Epithelial cell of alveolus of lung (primary cell): ENCODE measurements at places on chromosomes 16 and 17. TPM values are rescaled to one million over a fixed set of nuclear protein-coding genes. Genes with fewer than 3 reads are reported as not detected.

CDH15 gene
- under 0.01 and 2.4 TPM in 2 replicates for total RNA-seq

CLEC19A gene
- not detected in 2 replicates for total RNA-seq

ZNHIT3 gene
- total RNA-seq = 34.1 and 42.2 TPM in 2 replicates

ITGB4 gene
- total RNA-seq = 2.1 and 22.9 TPM in 2 replicates

RPTOR gene
- total RNA-seq = 23.9 and 26.7 TPM in 2 replicates

CEMP1 gene
- not detected in 2 replicates for total RNA-seq

ATAD5 gene
- 2.5 and 3.8 TPM in 2 replicates for total RNA-seq

CDYL2 gene
- 6.5 and 8.4 TPM in 2 replicates for total RNA-seq

PRSS8 gene
- total RNA-seq = 4.1 TPM in 1 of 2 replicates, not detected in the other

EIF1 gene
- 116 and 382 TPM in 2 replicates for total RNA-seq

CALB2 gene
- total RNA-seq = 1.4 TPM in 1 of 2 replicates, not detected in the other

SLC35G6 gene
- total RNA-seq = not detected in 2 replicates

CCL8 gene
- total RNA-seq = not detected in 2 replicates

COL1A1 gene
- 2,527 and 2,573 TPM in 2 replicates for total RNA-seq

CA10 gene
- total RNA-seq = not detected in 2 replicates

NGFR gene
- 0.16 and 0.26 TPM in 2 replicates for total RNA-seq
